Natural killer cell (primary cell): ENCODE measurements at places on chromosomes 7 and 10.
A peak's percentile ranks its signal among the peaks of the same experiment; 100 is the strongest.

DNA sequence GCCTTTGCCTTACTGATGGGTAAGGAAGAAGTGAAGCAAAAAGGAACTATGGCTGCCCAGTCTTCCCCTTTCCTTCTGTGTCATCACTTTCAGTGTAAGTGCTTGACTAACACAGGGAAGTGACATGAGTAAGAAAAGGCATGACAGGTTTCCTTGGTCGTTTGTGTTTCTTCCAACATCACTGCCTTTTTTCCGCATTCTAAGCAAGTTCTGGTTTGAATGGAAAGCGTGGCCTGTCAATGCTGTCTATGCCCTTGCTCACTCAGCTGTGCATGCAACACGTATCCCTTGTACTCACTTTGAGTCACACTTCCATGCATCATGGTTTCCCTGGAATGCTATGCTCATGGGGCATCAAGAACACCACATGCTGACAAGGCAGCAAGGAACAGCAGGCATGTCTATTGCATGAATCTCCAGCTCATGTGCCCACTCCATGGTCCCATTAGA, 111.8 kb downstream of the OAT start:
- H3K4me3 ChIP-seq: no peak overlapping the region
- H3K27me3 ChIP-seq: no peaks in the 10 kb centered on the region
- no peaks in the 10 kb centered on the region for H3K36me3 ChIP-seq
- H3K27ac ChIP-seq: no peak overlapping the region
- peaks cover 4% of the 10 kb centered on the region for H3K4me1 ChIP-seq
- DNase-seq: peak; percentile 4

DNA sequence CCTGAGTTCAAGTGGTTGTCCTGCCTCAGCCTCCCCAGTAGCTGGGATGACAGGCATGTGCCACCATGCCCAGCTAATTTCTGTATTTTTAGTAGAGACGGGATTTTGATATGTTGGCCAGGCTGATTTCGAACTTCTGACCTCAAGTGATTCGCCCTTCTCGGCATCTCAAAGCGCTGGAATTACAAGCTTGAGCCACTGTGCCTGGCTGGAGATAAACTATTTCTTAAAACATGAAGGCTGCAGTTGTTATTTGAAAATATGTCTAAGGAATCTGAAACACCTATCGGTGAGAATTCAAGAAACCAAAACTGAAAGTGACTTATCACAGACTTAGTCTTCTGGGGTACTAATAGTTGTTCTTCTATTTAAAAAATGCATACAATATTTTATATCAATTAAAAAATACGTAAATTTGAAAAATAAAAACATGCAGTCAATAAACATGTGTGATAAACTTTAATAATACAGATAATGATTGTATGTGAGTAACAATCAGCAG, 176.9 kb upstream of the PRSS58 start:
- H3K4me3 ChIP-seq: no peak overlapping the region
- no peaks in the 10 kb centered on the region for H3K27me3 ChIP-seq
- H3K36me3 ChIP-seq: no peaks in the 10 kb centered on the region
- no peak overlapping the region for H3K27ac ChIP-seq
- no peak for DNase-seq
- peaks cover 9% of the 10 kb centered on the region for H3K4me1 ChIP-seq

GRCh38 chr10:93475871-93476270, 6.3 kb downstream of the MYOF start:
- H3K4me3 ChIP-seq: no peak overlapping the region
- H3K27me3 ChIP-seq: no peaks in the 10 kb centered on the region
- no peaks in the 10 kb centered on the region for H3K4me1 ChIP-seq
- no peak for DNase-seq
- no peak overlapping the region for H3K27ac ChIP-seq
- H3K36me3 ChIP-seq: no peaks in the 10 kb centered on the region

DNA sequence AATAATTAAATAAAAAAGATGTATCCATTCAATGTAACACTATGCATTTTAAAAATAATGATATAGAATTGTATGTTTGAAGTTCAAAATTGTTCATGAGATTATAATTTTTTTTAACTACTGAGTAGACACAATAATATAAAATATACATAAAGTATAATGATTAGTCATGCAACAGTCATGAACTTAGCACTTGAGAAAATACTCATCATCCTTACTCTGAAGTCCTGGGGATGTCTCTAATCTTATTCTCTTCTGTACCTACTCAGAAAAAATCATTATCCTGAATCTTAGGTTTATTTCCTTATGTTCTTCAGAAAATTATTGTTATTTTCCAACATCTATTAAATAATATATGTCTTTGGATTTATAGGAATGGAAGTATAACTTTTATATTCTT, 26.4 kb upstream of the IKZF1 start:
- no peak overlapping the region for H3K27ac ChIP-seq
- DNase-seq: no peak
- no peaks in the 10 kb centered on the region for H3K36me3 ChIP-seq

DNA sequence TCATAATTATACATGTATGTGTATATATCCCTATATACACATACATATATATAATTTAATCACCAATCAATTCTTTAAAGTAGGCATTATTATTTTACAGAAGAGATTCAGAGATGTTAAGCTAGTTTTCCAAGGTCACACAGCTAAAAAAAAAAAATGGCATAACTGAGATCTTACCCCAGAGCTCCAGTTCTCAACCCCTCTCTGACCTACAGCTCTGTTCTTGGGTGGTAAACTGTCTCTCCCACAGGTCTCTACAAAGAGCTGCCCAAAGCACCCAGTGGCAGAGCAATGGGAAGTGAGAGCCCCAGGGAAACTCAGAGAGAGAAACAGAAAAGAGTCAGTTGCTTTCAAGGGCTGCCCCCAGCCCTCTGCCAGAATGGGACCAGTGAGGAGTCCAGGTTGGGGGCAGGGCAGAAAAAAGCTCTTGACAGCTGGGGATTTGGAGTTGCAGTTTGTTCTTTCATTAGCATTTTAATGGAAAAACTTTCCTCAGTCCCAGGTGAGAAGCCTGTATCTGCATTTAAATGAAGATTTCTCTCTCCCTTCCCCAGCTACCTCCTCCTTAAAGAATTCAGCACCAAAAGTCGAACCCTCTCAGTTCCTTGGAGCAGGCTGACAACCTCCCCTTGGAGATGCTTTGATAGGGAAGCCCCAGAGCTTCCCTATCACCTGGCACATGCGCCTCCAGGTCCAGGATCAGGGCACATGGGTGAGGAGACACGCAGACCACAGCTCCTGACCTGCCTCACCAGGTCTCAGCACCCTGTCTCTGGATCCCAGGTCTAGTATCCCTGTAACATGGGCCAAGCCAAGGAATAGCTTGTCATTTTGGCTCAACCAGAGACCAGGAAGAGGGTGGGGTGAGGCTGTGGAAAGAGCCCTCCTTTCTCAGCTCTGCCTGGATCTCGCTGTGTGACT, 388.1 kb downstream of the PLXNA4 start:
- no peaks in the 10 kb centered on the region for H3K27me3 ChIP-seq
- H3K4me3 ChIP-seq: no peak overlapping the region
- no peak for DNase-seq
- H3K4me1 ChIP-seq: no peaks in the 10 kb centered on the region
- H3K27ac ChIP-seq: no peak overlapping the region

GRCh38 chr10:36441557-36441956, 683.8 kb upstream of the ANKRD30A start:
- no peaks in the 10 kb centered on the region for H3K27me3 ChIP-seq
- DNase-seq: no peak
- H3K4me3 ChIP-seq: no peak overlapping the region
- H3K4me1 ChIP-seq: no peaks in the 10 kb centered on the region
- H3K36me3 ChIP-seq: no peaks in the 10 kb centered on the region

- H3K36me3 ChIP-seq: no peaks in the 10 kb centered on the region
- DNase-seq: no peak
- H3K27ac ChIP-seq: no peak overlapping the region
- no peak overlapping the region for H3K4me3 ChIP-seq
- no peaks in the 10 kb centered on the region for H3K27me3 ChIP-seq
- peaks cover 20% of the 10 kb centered on the region for H3K4me1 ChIP-seq
These were observed 52.0 kb downstream of the JAZF1 start for GRCh38 chr7:28128608-28129007.

DNA sequence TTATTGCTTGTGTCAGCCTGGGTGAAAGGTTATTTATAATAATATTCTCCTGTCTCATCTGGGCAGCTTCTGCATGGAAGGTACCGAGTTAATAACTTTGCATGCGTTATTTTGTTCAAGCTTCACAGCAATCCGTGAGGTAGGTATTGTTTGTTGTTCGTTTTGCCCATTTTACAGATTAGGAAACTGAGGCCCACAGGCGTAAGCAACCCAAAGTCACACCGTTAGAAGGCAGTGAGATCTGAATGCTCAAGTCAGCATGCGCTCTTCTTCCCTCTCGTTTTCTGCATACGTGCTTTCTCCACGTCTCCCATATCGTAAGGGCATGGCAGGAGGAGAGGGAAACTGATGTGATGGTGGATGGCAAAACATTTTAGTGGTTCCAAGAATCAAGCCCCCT, 34.1 kb downstream of the LHPP start:
- peaks cover 5% of the 10 kb centered on the region for H3K4me1 ChIP-seq
- H3K27ac ChIP-seq: no peak overlapping the region

DNA sequence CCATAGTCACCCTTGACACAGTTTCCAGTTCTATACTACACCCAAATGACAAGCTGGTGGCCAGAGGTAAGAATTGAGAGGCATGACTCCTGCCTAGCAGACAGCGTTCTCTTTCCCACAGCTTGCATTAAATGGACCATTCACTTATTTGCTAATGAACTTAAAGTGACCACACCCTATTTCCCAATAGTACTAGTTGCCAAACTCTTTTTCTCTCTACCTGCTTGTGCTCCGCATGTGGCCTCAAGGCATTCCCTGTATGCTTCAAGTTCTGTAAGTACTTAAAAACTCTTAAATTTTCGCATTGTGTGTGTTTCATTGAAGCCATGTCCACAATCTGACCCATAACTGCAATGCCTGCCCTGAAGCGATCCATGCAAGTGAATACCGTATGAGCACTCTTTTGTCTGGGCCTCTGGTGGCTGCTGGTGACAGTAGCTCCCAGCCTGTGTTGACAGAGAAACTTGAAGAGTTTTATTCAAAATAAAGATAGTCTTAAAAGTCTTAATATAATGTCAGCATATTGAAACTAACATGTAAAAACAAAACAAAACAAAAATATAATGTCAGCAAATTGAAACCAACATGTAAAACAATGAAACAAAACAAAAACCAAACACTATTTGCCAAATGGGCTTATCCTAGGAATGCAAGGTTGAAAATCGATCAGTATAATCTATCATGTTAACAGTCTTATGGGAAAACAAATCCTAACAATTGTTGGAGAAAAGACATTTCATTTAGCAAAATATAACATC, 73.6 kb downstream of the CCSER2 start:
- no peaks in the 10 kb centered on the region for H3K27me3 ChIP-seq
- no peak for DNase-seq
- H3K36me3 ChIP-seq: peaks cover 2% of the 10 kb centered on the region
- no peak overlapping the region for H3K27ac ChIP-seq
- H3K4me1 ChIP-seq: no peaks in the 10 kb centered on the region

DNA sequence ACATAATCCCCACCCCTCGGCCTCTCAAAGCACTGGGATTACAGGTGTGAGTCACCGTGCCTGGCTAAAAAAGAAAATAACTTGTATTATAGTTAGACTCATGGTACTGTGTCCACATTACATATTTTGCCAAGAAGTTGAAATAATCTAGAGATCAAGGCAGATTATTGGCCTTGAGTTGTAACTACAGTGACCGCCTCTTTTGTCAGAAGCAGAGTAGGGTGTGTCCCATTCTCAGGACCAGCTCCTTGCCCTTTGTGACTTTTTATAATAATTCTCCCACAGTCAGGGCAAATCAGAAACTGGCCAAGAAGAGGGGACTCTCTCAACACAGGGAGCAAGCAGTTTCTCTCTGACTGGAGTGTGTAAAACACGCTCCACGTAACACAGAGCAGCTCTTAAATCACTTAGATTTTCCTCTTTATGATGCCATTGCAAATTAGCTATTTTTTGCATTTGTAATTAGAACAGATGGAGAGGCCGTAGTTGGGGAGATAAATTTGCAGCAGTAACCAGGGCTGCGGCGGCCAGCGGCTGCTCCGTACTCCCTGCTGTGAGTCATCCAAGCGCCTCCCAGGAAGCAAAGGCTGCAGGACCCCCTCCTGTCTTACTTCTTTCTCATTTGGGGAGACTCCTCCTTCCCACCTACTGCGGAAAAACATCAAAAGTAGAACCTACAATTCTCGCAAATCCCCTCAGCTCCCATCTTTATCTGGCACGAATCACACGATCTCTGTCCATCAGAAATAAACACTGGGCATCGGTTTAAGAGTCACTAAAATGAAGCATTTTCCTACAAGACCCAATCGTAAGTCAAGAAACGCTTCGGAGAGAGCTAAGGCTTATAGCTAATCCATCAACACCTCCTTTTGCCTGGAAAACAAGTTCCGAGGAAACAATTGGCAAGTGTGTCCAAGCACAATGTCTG, 32.1 kb upstream of the MSRB2 start:
- H3K36me3 ChIP-seq: no peaks in the 10 kb centered on the region
- no peak for DNase-seq
- H3K27ac ChIP-seq: no peak overlapping the region
- H3K4me3 ChIP-seq: no peak overlapping the region
- no peaks in the 10 kb centered on the region for H3K4me1 ChIP-seq
- H3K27me3 ChIP-seq: no peaks in the 10 kb centered on the region

DNA sequence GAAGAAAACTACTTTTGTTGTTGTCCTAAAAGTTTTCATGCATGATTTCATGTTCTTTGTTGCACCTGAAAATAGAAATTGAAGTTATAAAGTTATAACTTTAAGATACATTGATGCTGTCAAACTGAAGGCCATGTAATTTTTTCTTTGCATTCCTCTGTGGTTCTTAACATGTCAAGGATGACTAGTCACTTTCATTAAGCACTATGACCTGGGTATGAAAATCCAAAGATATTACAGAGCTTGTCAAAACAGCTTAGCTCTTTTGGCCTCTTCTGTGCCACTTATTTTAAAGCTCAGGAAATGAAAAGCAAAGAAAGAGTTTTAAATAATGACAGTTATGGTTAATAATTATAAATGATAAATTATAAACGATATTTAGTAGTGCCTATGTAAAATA, 241.6 kb upstream of the CACNA2D1 start:
- DNase-seq: no peak
- H3K27ac ChIP-seq: no peak overlapping the region
- H3K4me3 ChIP-seq: no peak overlapping the region
- no peaks in the 10 kb centered on the region for H3K27me3 ChIP-seq

DNA sequence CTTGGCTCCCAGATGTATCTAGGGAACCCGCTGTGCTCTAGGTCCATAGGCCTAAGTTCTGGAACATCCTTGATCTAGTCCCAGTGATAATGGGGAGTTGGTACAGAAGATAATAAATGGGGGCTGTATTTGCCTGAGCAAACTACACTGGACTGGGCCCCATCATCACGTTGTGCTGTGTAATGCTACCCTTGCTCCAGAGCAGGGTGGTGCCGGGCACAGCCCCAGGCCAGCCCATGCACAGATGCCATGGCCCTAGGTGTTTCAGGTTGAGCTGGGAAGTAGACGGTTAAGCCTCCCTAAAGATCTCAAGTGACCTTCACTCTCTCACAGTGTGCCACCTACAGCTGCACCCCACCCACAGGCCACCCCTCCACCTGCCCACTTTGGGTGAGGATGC, 53.2 kb downstream of the STRA8 start:
- no peak for DNase-seq
- H3K4me3 ChIP-seq: no peak overlapping the region
- H3K27ac ChIP-seq: no peak overlapping the region
